Activated effector memory CD4-positive, alpha-beta T cell treated with anti-CD3 and anti-CD28 coated beads, Interleukin-2, amount 50 U/mL, for 16 hours (primary cell): ENCODE measurements at places on chromosomes 5 and 9.

- DNase-seq, result no peak
These were observed 23.0 kb downstream of the C1QTNF2 start for GRCh38 chr5:160347448-160347847.

GRCh38 chr5:38874948-38875456, 29.2 kb downstream of the OSMR start:
- no peak for DNase-seq

DNA sequence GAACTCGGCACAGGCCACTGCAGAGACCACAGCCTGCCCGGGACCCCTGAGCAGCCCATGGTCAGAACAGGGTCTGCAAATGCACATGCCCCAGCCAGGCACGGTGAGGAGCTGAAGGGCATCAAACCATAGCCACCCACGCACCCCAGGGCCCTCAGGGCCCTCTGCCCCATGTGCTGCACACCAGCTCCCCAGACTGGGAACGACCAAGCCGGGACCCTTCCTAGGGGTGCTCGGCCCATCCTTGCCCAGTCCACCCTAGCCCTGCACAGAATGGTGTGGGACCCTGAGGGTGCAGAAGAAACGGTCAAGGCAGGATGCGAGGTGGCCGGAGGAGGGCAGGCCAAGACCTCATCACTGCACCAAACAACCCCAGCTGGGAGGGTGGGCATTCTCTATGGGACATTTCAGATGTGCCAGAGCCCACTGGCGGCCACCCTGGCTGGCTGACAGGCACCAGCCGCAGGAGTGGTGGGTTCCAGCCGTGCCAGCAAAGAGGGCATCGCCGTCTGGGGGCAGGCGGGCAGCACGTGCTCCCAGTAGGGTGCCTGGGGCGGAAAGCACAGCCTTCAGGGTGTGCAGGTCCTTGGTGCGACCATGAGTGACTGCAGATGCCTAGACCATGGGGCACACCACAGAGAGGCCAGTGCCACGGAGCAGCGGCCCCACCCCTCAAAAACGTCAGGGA, 16.4 kb downstream of the SLC12A7 start:
- DNase-seq, result no peak

GRCh38 chr9:89942643-89943042, 337.8 kb downstream of the GADD45G start:
- DNase-seq, result no peak

GRCh38 chr5:114726131-114726530, 364.3 kb downstream of the KCNN2 start:
- DNase-seq, result no peak

- DNase-seq, result peak; percentile 53
These were observed 1.5 kb upstream of the SLC23A1 start for GRCh38 chr5:139384591-139385051.

DNA sequence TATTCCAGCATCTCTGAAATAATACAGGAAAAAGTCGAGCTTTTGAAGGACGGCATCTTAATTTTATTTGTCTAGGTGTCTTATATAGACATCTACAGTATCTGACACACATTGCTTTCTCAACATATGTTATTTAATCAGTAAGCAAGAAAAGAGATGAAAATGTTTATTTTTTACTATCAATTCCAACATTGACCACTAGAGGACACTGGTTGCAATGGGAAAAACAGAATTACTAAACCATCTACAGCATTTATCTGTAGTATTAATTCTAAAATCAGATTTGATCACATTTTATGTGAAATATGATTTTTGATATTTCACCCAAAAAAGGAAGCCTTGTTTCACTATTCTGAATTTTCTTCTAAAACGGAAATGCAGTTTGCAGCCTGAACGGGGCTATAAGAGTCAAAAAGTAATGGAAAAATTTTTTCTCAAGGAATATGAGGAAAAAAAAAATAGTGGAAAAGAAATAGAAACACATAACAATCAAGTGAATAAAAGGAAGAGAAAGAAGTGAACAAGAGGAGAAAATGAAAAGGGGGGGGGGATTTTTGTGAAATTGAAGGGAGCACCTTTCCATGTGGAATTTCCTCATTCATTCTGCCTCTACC, 98.6 kb downstream of the OSTF1 start:
- no peak for DNase-seq

GRCh38 chr5:151027961-151028479, 7.6 kb downstream of the GPX3 start:
- DNase-seq, result no peak

- DNase-seq, result no peak
These were observed 617 bp downstream of the SLC9A3 start for GRCh38 chr5:523441-524222.
